ENCODE measurements at places on chromosomes 12 and 14. TPM values are rescaled to one million over a fixed set of nuclear protein-coding genes. Genes with fewer than 3 reads are reported as not detected.

DNA sequence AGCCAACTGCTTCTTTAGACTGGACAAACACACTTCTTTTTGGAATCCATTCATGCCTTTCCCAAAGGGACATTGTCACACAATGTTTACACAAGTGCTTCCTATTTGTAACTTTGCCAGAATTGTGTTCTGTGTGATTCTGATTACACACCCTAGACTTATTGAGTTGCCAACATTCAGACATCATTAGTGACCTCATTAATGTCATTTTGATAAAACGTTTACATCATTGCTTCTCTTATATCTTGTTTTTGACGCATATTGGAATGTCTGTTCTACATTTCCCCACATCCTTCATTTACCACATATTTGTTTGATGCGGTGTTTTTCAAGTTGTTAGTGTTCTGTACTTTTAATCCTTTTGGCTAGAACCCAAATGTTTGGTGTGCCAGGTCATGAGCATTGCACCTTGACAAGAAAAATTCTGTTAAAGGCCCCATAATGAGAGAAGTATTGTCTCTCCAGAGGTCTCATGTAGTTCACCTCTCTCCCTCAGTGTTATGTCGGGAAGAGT, 305.5 kb downstream of the AEBP2 start:
- DNase-seq, result no peak

- peak; percentile 76 for DNase-seq
Measured at GRCh38 chr14:104749111-104749649, 3.8 kb upstream of the SIVA1 start.

DNA sequence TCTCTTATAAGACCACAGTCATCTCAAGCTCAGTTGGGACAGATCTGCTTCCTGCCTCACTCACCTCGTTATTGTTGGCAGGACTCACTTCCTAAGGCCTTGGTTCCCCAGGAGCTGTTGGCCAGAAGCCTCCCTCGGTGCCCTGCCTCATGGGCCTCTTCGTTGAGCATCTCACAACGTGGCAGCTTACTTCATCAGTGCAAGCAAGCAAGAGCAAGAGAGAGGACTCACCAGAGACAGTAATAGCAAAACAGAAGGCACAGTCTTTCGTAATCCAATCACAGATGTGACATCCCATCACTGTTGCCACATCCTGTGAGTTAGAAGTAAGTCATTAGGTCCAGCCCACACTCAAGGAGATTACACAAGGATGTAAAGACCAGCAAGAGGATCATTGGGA, 5.1 kb upstream of the NUMB start:
- DNase-seq, result peak; percentile 52

GRCh38 chr14:25622763-25623162, 572.8 kb upstream of the STXBP6 start:
- DNase-seq, result no peak

DNA sequence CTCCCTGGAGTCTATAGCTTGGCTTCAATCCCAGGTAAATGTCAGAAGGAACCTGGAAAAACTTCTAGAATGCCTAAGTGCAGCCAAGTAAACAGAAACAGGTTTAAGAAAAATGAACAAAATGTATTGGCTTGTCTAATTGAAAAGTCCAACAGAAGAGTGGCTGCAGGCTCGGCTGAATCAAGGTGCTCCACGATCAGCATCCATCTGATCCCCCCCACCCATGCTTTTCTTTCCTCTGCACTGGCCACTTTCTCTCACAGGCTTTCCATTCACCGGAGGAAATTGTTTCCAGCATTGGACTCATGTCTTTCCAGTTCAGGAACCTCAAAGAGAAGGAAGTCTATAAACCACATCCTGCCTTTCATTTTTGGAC, 42.0 kb upstream of the C14orf180 start:
- DNase-seq, result no peak

- DNase-seq, result no peak
Measured at GRCh38 chr12:22615963-22616501, 8.9 kb upstream of the ETNK1 start.

DNA sequence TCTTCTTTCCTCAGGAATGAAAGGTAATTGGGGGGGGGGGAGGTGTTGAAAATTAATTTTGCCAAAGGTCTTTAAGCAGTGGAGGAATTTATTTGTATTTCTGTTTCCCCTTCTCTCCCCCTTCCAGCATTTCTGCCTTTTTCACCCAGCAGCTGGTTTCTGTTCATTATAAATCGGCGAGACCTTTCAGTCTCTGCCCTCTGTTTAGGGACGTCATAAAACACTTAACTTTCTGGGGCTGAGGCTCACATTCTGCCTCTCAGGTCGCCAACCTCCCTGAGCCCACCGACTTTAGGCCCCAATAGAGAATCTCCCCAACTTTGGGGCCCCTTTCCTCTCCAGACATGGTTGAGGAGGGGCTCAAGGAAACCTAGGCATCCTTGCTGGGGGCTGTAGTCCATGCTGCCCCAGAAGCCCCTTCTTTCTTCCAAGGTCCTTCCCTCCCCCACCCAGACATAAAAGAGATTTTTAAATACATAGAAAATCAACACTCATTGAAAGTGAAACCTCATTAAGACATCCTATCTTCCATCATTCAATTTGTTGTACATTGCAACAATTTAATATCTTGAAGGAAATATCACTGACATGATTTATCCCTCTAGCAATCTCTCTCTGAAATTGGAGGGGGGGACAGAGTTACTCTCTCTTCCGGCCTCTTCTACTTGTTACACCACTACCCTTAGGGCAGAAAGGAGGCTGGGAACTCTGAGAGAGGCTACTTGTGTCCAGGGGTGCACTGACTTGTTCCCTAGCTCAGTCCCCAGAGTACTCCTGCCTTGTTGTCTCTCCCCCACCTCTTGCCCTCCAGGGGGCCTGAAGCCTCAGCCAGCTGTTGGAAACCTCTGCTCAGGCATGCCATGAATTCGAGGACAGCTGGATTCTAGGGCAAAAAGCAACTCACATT, 2.5 kb upstream of the HOXC6 start:
- DNase-seq, result no peak

DNA sequence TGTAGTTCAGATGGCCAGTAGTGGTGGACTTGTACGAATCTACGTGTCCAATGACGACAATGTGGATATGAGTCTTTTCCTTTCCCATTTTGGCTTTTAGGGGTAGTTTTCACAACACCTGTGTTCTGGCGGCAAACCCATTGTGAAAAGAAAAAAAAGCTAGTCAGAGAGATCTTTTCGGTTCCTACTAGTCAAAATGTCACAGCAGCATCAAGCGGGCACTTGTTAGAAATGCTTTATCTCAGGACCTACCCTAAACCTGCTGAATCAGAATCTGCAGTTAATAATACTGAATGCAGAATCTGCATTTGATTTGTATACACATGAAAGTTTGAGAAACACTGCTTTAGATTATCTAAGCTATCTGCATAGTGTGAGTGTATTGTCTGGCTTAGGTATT, 18.3 kb downstream of the AEBP2 start:
- DNase-seq, result no peak

DNA sequence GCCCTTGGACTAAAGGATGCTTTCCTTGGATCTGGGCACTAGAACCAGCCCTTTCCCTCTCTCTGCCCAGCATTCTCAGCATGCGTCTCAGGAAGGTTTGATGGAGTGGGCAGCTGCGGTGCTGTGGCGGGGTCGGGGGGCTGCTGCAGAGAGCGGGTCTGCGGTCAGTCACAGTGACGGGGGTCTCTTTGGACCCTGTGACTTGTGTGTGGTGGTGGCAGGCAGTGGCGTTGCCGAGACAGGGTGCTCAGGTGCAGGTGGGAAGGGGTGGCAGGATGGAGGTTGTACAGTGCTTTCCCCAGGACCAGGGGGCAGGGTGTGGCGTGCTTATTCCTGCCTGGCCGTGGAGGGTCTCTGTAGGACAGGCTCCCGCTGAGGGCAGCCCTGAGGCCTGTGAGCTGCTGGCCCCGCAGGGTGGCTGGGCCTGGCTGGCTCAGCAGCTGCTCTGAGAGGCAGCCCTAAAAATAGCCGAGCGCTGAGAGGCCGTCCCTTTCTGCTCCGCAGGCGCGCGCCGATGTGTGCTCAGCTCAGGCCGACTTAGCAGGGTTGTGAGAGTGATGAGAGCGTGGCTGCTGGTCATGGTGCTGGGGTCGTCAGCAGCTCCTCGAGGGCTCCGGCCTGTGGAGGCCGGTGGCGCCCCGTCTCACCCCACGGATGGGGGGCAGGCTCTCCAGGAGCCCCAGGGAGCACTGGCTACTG, 9.7 kb downstream of the PACS2 start:
- peak; percentile 49 for DNase-seq

- DNase-seq, result peak; percentile 14
Measured at GRCh38 chr12:63668028-63668799, at the start of gene DPY19L2. TSS of gene DPY19L2 (minus strand) at chr12:63668493. CDS start at chr12:63668393, 100 bp downstream.

- DNase-seq, result no peak
Measured at GRCh38 chr12:67968725-67969124, 20.5 kb upstream of the IFNG-AS1 start.

Gene ST8SIA1
- 0.17 TPM for total RNA-seq

Gene PTMS
- 40.4 TPM for total RNA-seq

Gene THAP2
- total RNA-seq, result 2.5 TPM

Gene ALDH2
- 94.9 TPM for total RNA-seq
